ENCODE measurements at places on chromosomes 6 and 20.

- no peak for DNase-seq
Measured at GRCh38 chr6:13794184-13794583, 20.2 kb downstream of the MCUR1 start.

DNA sequence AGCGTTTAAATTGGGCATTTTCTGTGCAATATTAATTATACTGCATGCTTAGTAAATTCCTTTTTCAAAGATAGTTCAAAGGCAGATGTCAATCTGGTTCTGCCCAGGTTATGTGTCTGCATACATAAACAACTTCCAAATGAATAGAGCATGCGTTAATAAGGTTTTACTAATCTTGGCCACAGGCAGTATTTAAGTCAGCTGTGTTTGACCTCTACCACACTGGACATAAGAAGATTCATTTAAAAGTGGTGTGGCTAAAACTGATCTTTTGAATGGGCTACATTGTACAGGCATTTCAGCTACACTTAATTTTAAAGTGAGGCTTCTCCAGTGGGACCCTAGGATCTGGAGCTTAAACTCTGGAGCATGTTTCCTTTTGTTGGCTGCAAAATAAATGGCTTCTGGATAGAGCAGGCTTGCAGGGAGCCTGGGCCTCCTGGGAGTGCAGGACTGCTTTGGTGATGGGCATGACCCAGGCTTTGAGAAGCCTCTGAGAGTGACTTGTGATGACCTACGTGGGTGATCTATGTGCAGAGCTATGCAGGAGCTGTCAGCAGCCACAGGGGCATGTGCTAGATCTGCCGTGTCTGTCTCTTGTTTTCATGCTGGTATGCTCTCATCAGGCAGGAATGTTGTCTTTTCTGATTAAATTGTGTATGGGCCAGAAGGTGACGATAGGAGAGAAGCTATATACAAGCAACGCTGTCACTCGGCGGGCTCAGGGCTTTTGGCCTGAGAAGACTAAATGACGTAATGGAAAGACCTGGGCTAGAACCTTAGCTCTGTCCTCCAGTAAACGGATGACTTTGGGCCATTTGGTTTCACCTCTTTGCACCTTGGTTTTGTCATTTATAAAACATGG, 331.2 kb downstream of the QKI start:
- no peak for DNase-seq

- DNase-seq: no peak
Measured at GRCh38 chr6:142367061-142367460, 65.3 kb downstream of the ADGRG6 start.

DNA sequence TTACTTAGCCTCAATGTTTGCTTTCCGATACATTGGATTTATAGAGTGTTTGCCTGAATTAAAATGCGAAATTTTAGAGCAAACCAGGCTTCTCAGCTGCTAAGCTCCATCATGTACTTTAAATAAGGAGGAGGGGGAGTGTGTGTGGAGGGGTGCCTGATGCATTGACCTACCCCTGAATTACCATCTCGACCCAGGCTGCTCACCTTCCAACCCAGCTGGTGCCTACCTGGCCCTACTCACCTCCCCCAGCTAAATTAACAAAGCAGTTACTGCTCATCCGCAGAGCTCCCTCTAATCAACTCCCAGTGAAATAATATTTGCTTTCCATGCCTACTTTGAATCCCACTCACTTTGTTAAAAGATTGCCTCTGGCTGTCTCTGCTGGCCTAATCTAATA, 544.5 kb downstream of the MAFB start:
- no peak for DNase-seq

- no peak for DNase-seq
Measured at GRCh38 chr20:51043811-51044210, 20.9 kb upstream of the KCNG1 start.

DNA sequence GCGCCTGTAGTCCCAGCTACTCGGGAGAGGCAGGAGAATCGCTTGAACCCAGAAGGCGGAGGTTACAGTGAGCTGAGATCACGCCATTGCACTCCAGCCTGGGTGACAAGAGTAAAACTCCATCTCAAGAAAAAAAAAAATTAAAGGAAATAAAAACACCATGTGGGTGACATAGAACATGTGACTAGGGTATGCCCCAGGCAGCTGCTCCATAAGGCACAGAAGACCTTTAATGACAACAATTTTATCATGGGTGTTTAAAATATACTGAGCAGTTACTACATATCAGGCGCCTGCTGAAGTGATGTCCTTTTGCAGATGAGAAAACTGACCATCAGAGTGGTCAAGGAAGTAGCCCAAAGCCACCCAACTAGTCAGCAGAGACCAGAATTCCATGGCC, 8.0 kb downstream of the PEDS1 start:
- no peak for DNase-seq

DNA sequence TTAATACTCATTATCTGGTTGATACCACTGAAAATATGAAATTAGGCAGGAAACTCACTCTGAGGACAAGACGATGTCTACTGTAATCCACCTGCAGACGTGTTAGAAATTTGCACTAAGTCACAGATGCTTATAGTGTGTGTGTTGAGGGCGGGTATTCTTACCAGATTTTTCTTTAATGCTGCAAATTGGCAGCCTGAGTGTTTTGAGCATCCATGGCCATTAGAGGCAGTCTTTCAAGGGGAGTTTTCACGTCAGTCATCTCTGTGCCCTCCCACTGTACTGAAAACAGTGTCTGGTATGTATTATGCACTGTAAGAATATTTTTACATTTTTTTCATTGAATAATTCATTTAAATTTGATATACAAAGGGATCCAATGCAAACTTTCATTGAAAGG, 266.5 kb upstream of the QKI start:
- DNase-seq: no peak

- no peak for DNase-seq
Measured at GRCh38 chr6:11810039-11810541, 31.5 kb upstream of the ADTRP start.

GRCh38 chr20:24582373-24583168, 113.1 kb downstream of the SYNDIG1 start:
- DNase-seq: no peak

GRCh38 chr6:144922120-144922722, 637.1 kb downstream of the UTRN start:
- no peak for DNase-seq

- no peak for DNase-seq
Measured at GRCh38 chr6:121242386-121242785, 91.9 kb downstream of the TBC1D32 start.

DNA sequence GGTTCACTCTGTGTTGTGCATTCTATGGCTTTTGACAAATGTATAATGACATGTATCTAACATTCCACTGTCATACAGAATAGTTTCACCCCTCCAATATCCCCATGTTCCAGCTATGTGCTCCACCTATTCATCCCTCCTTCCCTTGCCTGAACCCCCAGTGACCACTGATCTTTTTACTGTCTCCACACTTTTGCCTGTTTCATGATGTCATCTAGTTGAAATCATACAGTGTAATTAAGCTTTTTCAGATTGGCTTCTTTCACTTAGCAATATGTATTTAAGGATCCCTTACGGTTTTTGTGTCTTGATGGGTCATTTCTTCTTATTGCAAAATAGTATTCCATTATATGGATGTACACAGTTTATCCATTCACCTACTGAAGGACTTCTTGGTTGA, 39.8 kb downstream of the TGM6 start:
- no peak for DNase-seq

DNA sequence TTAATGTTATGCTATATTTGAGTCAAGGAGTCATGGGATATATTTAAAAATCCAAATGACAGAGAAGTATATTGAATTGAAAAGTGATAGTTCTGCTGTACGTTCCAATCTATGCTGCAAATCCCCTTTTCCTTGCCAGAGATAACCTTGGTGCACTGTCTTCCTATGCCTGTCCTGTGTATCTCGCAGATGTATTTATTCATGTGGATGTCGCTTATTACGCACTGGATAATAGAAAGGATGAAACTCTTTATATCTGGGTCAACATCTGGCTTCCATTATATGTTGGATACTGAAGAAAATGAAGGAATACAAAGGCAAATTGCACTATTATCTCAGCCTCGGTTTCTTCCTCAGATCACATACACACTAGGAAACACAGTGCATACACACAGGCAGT, 331.3 kb downstream of the BCKDHB start:
- no peak for DNase-seq

GRCh38 chr6:5093231-5094015, 8.3 kb downstream of the PPP1R3G start:
- DNase-seq: no peak

DNA sequence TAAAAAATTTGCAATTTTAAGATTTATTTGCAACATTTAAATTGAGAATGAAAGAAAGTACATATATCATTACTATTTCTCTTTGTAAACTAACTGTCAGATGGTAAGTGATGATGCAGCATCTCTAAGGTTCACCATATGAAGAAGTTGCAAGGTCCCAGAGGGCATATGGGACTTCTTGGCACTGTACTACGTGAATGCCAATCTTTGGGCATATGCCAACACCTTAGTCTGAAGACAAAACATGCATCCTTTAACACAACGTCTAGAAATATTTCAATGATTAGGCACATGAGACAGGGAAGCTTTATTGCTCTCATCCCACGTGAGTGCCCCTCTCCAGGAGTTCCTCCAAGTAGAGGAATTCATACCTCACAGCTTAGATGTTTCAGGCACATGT, 66.8 kb downstream of the CDK19 start:
- no peak for DNase-seq

- DNase-seq: no peak
Measured at GRCh38 chr20:37989601-37990295, 43.5 kb downstream of the TTI1 start.

DNA sequence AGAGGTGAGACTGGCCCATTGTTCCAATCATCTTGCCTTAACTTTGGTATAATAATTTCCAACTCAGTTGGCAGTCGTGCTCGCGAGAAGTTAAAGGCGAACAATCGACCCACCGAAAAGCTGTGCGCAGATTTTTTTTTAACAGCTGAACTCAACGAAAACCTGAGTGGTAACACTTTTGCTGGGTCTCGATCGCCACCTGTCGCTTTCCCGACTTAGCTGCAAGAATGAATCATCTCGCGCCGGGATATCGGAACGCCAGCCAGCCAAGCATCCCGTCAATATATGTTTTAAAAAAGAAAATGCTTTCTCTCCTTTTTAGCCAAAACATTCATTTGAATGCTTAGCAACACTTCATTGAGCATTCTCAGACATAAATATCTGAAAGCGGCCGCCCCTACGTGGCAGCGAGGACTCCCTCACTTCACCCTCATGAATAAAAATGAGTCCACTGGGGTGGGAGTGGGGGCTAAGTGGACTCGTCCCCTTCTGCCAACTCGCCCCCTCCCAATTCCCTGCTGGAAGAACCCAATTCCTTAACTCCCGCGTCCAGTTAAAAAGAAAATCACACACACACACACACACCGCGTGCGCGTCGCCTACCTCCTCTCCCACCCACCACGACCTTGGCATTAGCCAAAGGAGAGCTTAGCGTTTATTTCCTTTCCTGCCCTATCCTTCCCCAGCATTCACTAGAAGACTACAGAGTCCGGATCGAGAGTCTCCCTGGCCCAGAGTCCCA, 1.5 kb downstream of the COL12A1 start:
- no peak for DNase-seq

GRCh38 chr6:118288355-118289124, 259.6 kb upstream of the PLN start:
- DNase-seq: no peak

GRCh38 chr6:36533321-36533720, 14.0 kb downstream of the STK38 start:
- DNase-seq: no peak

DNA sequence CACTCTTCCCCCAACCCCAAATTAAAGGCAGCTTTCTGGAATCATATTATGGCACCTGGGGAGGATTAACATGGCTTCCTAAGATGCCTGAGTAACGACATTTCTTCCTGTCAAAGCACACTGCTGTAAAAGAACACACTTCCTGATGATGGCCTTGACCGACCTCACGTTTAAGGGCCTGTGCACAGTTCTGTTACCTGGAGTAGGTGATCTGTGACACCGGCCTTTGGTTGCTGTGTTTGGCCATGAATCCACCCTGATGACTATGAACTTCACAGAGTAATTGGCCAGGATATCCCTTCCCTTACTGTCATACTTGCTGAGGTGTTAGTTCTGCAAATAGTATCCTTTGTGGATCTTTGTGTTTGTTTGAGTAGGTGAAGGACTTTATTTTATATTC, 45.8 kb downstream of the PLCB4 start:
- no peak for DNase-seq

DNA sequence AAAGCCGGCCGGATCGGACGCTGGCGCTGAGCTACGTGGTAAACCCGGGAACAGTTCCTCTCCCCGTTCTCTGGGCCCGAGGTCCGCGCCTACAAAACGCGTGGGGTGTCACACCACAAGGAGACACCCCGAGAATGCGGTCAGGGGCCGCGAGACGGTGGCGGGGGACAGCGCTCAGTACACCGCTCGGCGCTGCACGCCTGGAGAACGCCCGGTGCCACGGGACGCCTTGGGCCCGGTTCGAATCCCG, 670 bp downstream of the NCOA5 start:
- no peak for DNase-seq

DNA sequence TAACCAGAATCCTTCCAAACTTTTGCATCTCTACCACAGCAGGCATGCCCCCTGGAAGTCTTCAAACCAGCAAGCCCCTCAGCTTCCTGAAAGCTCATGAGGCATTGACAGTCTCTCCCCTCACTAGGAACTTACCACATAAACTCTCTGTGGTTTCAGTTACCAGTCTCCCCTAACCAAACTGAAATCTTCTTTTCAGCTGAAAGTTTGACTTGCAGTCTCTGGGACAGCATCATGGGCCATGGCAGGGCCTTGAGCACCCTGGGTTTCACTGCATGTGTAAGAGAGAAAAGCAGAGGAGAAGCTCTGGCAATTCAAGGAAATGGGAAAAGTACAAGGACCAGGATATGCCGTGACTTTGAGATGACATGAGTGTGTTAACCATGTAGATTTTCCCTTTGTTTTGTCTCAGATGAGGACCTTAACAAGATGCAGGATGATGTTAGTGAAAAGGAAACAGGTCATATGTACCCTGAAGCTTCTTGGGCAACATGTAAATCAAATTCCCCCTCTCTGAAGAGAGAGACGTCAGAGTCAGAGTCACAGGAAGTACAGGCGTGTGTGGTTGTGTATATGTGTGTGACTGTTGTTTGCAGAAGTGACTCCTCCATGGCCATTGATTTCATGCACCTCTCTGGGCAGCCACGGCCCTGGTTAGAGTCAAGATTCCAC, 106.3 kb downstream of the TNFRSF21 start:
- DNase-seq: no peak

All from cortex of kidney (tissue), 1 donor.